ENCODE measurements at places on chromosomes 7 and 10.

- DNase-seq = no peak
These were observed 26.4 kb downstream of the GRK5 start for GRCh38 chr10:119233821-119234220.

GRCh38 chr10:130807096-130807495 is 504.4 kb downstream of the TCERG1L start:
- no peak for DNase-seq

- no peak for DNase-seq
These were observed 20.7 kb downstream of the STN1 start for GRCh38 chr10:103897241-103897774.

GRCh38 chr10:11049806-11050205 is 32.1 kb downstream of the CELF2 start:
- no peak for DNase-seq

GRCh38 chr10:23886355-23886754 is 322.6 kb upstream of the KIAA1217 start:
- no peak for DNase-seq

GRCh38 chr7:14754631-14755030 is 147.9 kb downstream of the DGKB start:
- no peak for DNase-seq

DNA sequence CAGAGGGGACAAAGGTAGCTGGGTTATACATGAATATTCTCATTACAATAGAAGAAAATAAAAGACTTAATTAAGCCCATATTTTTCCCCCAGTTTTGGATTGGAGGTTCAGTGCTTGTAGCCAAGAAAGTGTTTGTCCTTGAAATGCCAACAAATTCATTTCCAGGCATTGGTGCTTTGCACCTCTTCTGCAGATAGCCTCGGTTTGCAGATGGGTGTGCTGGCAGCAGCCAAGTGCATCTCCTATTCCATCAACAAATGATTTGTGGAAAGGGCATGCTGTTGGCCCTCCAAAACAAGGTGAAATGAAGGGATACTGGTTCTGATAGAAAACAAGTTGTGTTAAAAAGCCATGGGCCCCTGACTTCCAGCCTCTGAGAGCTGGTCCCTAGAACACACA is 187.3 kb downstream of the DPY19L1 start:
- no peak for DNase-seq

- no peak for DNase-seq
These were observed 349.1 kb upstream of the PODXL start for GRCh38 chr7:131905471-131905973.

DNA sequence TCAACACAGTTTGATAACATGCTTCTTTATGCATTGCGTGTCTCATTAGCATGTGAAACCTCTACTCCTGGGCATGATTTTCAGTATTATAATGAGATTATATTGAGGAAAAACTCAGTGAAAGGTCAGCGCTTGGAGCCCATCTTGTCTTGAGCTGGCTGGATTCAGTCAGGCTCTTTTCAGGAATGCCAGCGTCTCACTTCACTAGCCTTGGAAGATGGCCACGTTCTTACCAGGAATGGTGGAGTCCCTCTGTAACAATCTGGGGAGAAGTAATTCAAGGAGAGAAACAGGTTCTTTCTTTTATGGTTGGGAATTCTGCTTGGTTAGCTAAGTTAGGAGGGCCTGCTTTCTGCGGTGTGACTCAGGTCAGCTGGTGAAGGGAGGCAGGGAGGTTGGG is 241.0 kb downstream of the GALNT17 start:
- DNase-seq = no peak

GRCh38 chr10:124384172-124384571 is 34.6 kb downstream of the OAT start:
- DNase-seq = no peak

- DNase-seq = no peak
These were observed 71.2 kb upstream of the RPA3 start for GRCh38 chr7:7789551-7789988.

DNA sequence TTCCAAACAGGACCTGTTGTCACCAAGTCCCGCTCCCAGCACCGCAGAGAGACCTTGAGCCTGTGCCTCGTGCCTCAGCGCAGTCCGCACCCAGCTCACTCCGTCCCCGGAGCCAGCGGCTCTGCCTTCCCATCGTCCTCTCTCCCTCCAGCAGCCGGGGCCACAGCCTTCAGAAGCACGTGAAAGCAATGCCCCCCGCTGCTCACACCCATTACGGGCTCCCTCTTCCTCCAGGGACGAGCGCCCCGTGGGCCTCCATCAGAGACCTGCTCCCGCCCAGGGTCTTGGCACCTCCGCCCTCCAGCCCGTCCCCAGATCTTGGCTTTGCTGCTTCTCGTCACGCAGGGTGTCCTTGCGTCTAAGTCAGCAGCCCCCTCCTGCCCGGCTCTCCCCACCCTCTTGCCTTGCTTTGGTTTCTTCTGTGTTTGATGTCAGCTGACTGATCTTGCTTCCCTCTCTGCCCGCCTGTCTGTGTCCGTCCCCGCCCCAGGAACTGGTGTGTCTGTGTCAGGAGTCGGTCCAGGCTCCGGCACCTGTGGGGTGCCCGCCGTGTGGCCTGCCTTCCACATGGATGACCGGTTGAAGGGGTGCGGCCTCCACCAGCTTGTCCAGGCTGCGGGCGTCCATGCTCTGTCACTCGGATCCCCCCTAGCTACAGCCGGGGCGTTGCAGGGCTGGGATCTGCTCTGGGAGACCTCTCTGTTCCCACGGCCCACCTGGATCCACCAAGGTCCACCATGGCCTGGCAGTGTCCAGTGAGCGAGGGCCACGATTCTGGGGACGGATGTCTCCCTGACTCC is 61.9 kb downstream of the FOXL3 start:
- peak; percentile 77 for DNase-seq

DNA sequence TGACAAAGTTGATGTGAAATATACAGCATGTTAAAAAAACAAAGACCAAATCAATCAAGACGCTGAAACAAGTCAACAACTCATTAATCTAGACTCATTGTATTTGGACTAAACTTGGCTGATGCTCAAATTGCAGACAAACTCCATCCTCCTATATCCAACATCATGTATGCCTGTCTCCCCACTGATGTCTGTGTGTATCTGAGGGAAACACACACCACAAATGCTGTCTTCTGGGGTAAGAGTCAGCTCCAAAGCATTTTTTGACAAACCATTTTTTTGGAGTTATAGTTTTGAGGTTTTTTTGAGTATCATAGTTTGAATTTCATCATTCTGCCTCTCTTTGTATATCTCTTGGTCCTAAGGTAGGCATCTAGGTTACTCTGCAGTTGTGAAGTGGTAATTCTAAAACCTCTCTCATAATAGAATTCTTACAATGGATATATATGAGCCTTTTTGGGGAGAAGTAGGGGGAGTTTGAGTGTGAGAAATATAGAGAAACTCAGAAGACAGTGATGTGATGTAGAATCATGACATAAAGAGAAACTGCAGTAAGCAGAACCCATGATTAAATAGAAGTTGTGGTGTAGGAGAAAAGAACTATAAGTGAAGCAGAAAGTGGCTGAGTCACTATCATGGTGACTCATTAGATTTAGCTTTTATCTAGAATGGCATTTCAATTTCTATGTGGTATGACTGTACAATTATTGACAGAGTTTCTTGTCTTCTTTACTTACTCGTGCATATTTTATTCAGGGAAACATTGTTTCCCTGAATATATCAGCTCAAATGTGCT is 1531.1 kb upstream of the LRRTM3 start:
- DNase-seq = no peak

DNA sequence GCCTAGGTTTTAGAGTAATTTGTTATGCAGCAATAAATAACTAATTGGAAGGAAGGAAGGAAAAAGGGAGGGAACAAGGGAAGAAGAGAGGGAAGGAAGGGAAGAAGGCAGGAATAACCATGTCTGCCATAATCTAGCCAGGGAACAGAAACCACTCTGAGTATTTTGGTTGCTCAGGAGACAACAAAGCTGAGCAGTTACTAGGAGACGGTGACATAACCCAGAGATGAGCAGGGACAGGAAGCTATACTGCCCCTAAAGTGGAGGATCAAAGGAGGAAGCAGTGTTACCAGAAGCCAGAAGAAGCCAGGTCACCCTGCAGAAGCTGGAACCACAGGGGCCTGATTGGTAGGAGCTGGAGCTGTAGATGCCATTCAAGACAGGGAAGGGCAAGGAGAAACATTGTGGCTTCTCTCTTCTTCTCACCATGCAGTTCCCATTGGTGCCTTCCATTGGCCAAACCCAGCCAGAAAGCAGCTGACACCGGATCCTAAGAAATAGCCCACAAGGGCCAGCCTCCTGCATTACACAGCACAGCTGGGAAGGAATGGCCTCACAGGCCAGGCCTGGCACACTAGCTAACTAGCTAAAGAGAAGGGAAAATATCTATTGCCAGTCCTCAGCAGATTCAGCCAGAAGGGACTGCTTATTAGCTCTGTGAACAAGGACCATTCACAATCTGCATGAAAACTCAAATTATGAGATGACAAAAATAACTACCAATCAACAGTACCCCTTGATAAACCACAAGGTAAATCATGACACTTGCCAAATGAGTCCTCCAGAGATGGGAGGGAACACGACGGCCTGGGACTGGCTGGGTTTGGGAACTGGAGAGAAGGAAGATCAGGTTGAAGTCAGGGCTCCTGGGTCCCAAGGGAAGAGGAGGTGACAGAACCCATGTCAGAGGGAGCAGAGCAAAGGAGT is 184.5 kb upstream of the NFE2L3 start:
- DNase-seq = no peak

GRCh38 chr10:13699216-13699615 is 112.5 kb downstream of the PRPF18 start:
- no peak for DNase-seq

Measured in CD4-positive, alpha-beta T cell treated with Interleukin-6 at 100 ng/mL for 8 hours (primary cell).